ENCODE measurements at places on chromosomes 4 and X. TPM values are rescaled to one million over a fixed set of nuclear protein-coding genes. Genes with fewer than 3 reads are reported as not detected.

Gene CLDN22
- polyA plus RNA-seq = not detected

Gene PRRG1
- polyA plus RNA-seq = not detected

Gene USP17L29
- not detected for polyA plus RNA-seq

Gene RNF150
- polyA plus RNA-seq = not detected

Gene MAGEA2
- not detected for polyA plus RNA-seq

Gene F8A3
- not detected for polyA plus RNA-seq

Gene PLAC8
- polyA plus RNA-seq = 379 TPM

Gene MAB21L2
- 0.07 TPM for polyA plus RNA-seq

Gene HOPX
- not detected for polyA plus RNA-seq

Gene SLC16A2
- polyA plus RNA-seq = 0.06 TPM

Measured in GM12878 (cell line).